ENCODE measurements at places on chromosomes 6 and 20. TPM values are rescaled to one million over a fixed set of nuclear protein-coding genes. Genes with fewer than 3 reads are reported as not detected.

C6orf141 gene
- 7.5 TPM for total RNA-seq

DZANK1 gene
- total RNA-seq, result 1.7 TPM

PNPLA1 gene
- total RNA-seq, result 4.2 TPM

HSPA12B gene
- 14.0 TPM for total RNA-seq

CYP39A1 gene
- 10.8 TPM for total RNA-seq

ABT1 gene
- 12.3 TPM for total RNA-seq

HTR1E gene
- not detected for total RNA-seq

BPI gene
- 7.9 TPM for total RNA-seq

STMND1 gene
- total RNA-seq, result not detected

CLPSL2 gene
- total RNA-seq, result not detected

DEFB124 gene
- not detected for total RNA-seq

ASIP gene
- 7.6 TPM for total RNA-seq

AVP gene
- total RNA-seq, result not detected

IL17A gene
- not detected for total RNA-seq

ZKSCAN8 gene
- 18.1 TPM for total RNA-seq

JAG1 gene
- total RNA-seq, result 133 TPM

SLC29A1 gene
- 21.3 TPM for total RNA-seq

ULBP2 gene
- 0.89 TPM for total RNA-seq

C4B gene
- 4.2 TPM for total RNA-seq

LAMA4 gene
- 249 TPM for total RNA-seq

TBC1D22B gene
- 5.8 TPM for total RNA-seq

USP49 gene
- total RNA-seq, result 5.0 TPM

SLCO4A1 gene
- total RNA-seq, result 6.3 TPM

LCA5 gene
- 10.1 TPM for total RNA-seq

FAM83D gene
- 6.8 TPM for total RNA-seq

PSORS1C1 gene
- total RNA-seq, result 5.9 TPM

MED23 gene
- 41.1 TPM for total RNA-seq

MYCT1 gene
- total RNA-seq, result 16.3 TPM

FOXA2 gene
- total RNA-seq, result not detected

NRN1 gene
- total RNA-seq, result 19.7 TPM

TNF gene
- total RNA-seq, result 1.9 TPM
